ENCODE measurements at places on chromosomes 7 and 10.

GRCh38 chr7:20199015-20199737 lies 18.0 kb downstream of the MACC1 start:
- no peak for DNase-seq

DNA sequence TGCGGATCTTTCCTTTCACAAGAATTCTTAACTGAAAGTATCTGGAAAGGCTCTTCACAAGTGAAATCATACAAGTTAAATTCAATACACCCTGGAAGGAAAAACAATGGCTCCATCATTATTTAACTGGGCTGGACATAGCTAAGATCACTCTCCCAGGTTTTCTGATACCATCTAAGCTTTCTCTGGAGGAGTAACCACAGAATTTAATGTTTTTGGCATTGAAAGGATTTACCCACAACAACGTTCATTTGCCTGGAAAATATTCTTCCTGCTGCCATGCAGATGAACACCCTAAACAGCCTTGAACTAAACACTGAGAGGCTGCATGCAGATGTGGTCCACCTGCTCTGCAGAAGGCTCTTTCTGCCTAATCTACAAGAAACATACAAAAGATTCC lies 4.3 kb downstream of the NEBL start:
- DNase-seq, result no peak

- DNase-seq, result no peak
These were observed 197.6 kb upstream of the ZNF32 start for GRCh38 chr10:43846187-43846680.

DNA sequence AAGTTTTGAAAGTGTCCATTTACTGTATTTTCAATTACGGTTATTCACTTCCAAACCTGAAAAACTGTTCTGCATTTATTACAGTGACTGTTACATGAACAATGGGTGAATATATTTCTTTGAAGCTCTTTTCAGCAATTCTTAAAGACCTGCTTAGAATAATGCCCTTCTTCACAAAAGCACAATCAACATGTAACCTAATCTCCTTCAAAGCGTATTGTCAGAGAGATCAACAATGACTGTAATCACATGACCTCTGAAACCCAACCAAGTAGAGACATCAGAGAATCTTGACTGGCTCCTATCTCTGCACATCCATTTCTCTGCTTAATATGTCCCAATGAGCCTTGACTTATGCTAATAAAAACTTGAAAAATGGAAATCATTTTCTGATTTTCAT lies 126.7 kb downstream of the NRCAM start:
- DNase-seq, result no peak

DNA sequence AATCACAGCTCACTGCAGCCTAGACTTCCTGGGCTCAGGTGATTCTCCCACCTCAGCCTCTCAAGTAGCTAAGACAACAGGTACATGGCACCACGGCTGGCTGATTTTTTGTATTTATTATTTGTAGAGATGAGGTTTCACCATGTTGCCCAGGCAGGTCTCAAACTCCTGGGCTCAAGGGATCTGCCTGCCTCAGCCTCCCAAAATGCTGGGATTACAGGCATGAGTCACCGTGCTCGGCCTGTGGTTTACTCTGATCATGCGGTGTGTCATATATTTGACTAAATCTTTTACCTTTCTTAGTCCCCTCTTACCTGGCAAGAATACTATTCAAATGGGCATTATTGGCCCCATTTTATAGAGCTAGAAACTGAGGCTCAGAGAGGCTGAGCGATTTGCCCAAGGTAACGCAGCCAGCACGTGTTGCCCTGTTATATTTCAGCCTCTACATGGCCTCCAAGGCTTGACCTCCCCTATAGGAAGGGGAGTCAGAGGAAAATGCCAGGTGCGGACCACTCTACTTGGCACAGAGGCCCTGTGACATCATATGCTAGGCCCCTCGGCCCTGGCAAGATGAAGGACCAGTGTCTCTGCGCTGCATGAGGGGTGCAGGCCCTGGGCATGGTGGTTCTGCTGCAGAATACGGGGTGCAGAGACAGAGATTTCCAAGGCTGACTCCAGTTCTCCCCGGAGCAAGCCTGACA lies 8.2 kb downstream of the ZCCHC24 start:
- DNase-seq, result no peak

DNA sequence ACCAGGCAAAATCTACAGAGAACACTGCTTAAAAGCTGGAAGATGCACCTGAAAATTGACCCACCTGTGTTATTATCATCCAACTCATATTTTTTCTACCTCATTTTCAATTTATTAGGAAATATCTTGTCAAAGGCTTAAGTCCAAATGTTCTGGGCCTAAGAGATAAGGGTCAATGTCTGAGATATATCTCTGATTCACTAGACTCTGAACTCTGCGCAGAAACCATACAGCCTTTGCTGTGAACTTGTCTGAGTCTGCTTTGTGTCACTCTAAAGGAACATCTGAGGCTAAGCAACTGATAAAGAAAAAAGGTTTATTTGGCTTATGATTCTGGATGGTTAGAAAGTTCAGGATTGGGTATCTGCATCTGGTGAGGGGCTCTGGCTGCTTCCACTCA lies 3.7 kb downstream of the PON1 start:
- DNase-seq, result no peak

GRCh38 chr7:12315049-12315448 lies 88.6 kb downstream of the VWDE start:
- no peak for DNase-seq

- DNase-seq, result no peak
These were observed 8.4 kb downstream of the ZYX start for GRCh38 chr7:143389316-143390103.

DNA sequence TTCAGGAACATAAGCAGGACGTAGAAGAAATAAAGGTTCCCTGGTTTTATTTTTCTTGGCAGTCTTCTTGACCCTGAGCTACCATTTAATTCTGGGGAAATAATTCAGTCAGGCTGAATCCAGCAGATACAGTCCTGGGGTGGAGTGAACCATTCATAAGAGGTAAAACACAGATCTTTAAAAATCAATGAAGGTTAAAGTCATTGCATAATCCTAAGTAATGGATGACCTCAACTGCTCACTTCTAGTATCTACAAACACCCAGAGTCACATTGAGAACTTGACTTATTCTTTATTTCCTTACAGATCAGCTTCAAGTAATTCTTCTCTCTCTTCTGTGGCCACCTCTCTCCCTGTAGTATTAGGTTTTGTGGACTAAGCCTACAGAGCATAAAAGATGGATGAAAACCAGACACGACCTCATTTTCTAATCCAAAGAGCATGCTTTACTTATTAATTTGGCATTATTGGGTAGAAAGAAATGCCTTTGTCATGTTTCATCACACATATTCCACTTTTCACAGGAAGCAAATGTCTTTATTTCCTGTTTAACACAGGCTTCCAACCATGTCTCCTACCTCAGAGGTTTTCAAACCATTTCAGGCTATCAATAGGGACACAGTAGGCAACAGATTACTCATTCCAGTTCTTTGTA lies 182.3 kb upstream of the IMMP2L start:
- DNase-seq, result no peak

DNA sequence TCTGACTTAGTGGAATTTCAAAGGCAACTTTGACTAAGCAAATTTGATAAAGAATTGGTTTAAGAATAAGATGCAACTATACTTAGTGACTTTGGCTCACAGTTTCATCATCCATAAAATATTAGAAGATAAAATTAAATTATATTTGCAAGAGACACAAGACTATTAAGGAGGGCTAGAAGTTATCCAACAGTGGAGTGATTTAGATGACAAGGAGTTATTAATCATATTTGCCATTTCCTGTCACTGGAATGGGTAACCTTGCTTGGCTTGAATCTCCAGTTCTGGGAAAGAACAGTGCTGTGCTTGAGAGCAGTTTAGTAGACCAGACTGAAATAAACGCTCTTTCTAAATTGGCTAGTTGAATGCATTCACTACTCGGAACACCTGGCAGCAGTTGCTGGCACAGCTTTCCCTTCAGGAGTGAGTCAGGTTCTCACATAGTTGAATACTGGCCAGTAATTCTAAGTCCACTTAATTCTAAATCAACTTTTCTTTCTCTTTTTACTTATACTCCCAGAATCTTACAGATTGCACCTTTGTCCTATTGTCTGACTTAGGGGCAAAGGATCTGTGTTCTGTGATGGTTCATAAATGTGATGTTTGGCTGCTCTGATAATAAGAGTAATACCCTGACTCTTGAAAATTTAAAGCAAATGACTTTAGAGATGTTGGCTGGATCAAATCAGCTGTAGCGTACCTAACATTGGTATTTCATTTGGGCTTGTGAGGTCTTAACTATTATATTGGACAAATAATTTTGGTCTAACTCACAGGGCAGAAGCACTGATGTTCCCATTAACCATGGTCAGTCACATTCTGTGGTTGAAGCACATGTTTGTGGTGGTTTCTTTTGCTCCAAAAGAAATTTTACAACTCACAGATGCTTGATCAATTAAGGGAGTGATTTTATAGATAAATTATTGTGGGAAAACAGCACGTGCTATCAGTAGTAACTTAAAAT lies 16.6 kb downstream of the STMP1 start:
- DNase-seq, result no peak

GRCh38 chr7:47241112-47242065 lies 340.5 kb downstream of the TNS3 start:
- DNase-seq, result no peak

DNA sequence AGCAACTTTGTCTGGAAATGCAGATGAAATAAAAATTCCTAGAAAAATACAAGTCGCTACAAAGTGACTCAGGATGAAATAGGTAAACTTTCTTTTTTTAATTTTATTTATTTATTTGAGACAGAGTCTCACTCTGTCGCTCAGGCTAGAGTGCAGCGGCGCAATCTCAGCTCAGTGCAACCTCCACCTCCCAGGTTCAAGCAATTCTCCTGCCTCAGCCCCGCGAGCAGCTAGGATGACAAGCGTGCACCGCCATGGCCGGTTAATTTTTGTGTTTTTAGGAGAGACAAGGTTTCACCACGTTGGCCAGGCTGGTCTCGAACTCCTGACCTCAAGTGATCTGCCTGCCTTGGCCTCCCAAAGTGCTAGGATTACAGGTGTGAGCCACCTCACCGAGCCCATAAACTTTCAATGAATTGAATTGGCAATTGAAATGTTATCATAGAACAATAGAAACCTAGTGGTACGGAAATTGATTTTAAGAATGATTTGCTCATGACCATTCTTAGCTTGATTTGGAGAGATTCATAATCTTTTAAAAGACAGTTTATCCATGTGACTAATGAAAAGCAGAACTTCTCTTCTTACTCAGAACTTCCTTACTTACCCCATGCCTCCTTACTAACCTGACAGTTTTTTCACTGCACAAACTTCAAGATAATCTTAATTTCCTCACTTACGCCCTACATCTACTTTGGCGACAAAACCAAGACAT lies 161.7 kb downstream of the FAM107B start:
- DNase-seq, result no peak

DNA sequence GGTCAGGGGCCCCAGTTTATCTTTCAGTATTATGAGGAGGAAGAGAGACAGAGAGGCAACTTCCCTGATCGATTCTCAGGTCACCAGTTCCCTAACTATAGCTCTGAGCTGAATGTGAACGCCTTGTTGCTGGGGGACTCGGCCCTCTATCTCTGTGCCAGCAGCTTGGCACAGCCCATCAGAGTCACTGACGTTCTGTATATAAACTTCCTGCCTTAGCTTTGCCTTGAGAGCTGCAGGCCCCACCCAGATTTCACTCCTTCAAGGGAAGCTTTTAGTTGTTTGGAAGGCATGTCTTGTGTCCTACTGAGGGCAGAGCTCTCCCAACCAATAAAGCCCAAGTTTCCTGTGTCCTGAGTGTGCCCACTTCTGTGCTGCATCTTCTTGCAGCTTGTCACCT lies 242.5 kb upstream of the PRSS58 start:
- DNase-seq, result no peak

- no peak for DNase-seq
These were observed 154.6 kb upstream of the NRBF2 start for GRCh38 chr10:62978482-62978881.

- DNase-seq, result no peak
These were observed 87.5 kb downstream of the GSAP start for GRCh38 chr7:77328669-77329068.

DNA sequence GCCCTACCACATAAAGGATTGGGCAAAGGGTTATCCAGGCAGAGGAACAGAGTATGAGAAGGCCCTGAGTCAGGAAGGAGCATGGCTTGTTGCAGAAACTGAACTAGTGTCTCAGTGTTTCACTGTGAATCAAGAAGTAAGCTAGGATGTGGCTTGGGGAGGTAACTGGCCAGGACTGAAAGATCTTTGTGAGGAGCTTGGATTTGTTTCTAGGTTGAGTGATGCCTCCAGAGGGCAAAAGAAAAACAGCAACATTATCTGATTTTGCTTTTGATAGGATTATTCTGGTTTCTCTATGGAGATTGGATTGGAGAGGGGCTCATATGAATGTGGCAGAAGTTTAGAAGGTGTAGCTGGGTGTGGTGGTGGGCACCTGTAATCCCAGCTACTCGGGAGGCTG lies 137.9 kb upstream of the HDAC9 start:
- DNase-seq, result no peak

DNA sequence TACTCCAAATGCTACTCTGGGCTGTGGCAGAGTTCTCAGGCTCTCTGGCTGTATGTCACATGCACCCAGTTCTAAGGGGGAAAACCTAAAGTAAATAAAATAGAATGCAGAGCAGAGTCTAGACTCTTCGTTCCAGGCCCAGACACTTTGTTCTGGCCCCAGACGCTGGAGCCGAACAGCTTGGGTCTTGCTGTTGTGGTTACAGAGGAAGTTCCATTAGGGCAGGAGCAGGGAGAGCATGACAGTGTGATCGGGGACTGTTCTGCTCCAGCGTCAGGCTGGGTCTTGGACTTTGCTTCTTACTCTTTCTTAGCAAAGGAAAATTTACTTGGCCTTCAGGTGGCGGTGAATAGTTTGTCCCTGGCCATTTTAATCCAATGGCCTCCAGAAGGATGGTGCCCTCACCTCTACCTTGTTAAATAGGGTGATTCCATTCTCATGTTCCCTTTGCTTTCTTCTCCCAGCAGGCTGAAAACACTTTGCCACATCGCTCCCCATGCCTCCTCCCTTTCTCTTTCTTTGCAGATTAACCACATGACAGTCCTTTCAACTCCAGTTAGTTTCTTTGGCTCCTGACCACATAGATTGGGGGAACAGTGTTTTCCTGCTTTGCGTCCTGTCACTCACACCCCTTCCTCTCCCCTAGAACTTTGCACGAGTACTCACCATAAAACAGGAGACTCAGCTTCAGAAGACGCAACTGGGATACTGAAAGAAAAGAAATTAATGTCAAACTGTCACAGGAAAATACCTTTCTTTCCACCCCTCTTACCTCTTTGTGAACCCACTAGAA lies 730.8 kb downstream of the SUGCT start:
- DNase-seq, result no peak

DNA sequence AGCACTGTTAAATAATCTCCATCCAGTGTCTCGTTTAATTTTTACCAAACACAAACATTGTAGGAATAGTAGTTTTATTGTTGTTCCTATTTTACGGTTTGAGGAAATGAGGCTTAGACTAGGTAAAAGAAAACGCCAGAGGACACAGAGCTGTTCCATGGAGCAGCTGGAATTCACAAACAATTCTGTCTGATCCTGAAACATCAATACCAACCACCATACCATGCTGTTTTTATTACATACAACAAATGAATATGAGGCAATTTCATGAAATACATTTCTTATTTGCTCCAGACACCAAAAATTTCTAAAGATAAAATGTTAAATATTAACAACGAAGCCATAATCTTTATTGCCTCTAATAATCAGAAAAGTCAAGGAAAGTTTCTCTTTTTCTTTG lies 9.4 kb downstream of the MALRD1 start:
- DNase-seq, result no peak
